PC-9 (cell line): ENCODE measurements at places on chromosomes 5 and 9. TPM values are rescaled to one million over a fixed set of nuclear protein-coding genes. Genes with fewer than 3 reads are reported as not detected.

The CMBL gene
- 286 and 294 TPM in 2 replicates for total RNA-seq

The RUSC2 gene
- 10.1 and 12.5 TPM in 2 replicates for total RNA-seq

The KDM3B gene
- 75.0 and 76.7 TPM in 2 replicates for total RNA-seq

The PCDHB16 gene
- total RNA-seq, result not detected in 2 replicates

The LECT2 gene
- total RNA-seq, result not detected in 2 replicates

The MRPS2 gene
- 84.4 and 93.4 TPM in 2 replicates for total RNA-seq

The OTP gene
- total RNA-seq, result not detected in 2 replicates

The ADRB2 gene
- 2.8 and 3.1 TPM in 2 replicates for total RNA-seq

The LCN2 gene
- total RNA-seq, result 430 and 537 TPM in 2 replicates

The MPDZ gene
- 10.8 and 15.3 TPM in 2 replicates for total RNA-seq

The SHROOM1 gene
- 23.3 and 23.5 TPM in 2 replicates for total RNA-seq

The GABRB2 gene
- not detected in 2 replicates for total RNA-seq

The SLC46A2 gene
- not detected in 2 replicates for total RNA-seq

The ITK gene
- not detected in 2 replicates for total RNA-seq

The CD274 gene
- total RNA-seq, result 2.3 and 4.4 TPM in 2 replicates

The SYK gene
- total RNA-seq, result 23.3 and 32.1 TPM in 2 replicates

The ORM2 gene
- total RNA-seq, result not detected in 2 replicates

The BARHL1 gene
- not detected in 2 replicates for total RNA-seq

The RHOBTB3 gene
- total RNA-seq, result 87.6 and 99.6 TPM in 2 replicates

The LMNB1 gene
- 103 and 117 TPM in 2 replicates for total RNA-seq
